Mucosa of descending colon (tissue), 3 donors: ENCODE measurements at places on chromosomes 2 and 18. TPM values are rescaled to one million over a fixed set of nuclear protein-coding genes. Genes with fewer than 3 reads are reported as not detected.

GRCh38 chr2:100813527-100813926, 6.4 kb upstream of the NPAS2 start:
- DNase-seq = no peak

The SPAG16 gene
- total RNA-seq = 18.5 TPM

The SLC4A5 gene
- total RNA-seq = 3.1 TPM

The HOXD1 gene
- 5.9 TPM for total RNA-seq

The TCF23 gene
- not detected for total RNA-seq

GRCh38 chr18:3578621-3579020, 128.6 kb downstream of the TGIF1 start:
- no peak for DNase-seq

- no peak for DNase-seq
Observed at GRCh38 chr2:236529606-236530005, 40.0 kb upstream of the ACKR3 start.

DNA sequence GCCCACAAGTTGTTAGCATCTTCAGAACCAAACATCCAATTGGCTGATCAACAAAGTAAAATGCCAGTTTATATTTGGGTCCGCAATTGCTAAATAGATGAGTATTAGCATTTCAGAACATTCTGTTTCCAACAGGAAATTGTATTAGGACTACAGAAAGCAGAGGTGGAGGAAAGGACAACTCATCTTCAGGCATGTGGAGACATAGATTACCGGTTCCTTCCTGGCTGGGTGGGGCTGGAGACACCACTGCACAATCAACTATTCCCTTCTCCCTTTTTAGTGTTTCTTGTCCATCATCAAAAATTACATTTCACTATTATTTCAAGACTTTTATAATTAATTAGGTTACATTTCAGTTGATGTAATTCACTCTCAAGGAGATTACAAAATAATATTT, 83.8 kb downstream of the ADAM23 start:
- no peak for DNase-seq

The CTAGE1 gene
- total RNA-seq = not detected

- DNase-seq = no peak
Observed at GRCh38 chr2:157061799-157062198, 195.7 kb upstream of the GALNT5 start.

DNA sequence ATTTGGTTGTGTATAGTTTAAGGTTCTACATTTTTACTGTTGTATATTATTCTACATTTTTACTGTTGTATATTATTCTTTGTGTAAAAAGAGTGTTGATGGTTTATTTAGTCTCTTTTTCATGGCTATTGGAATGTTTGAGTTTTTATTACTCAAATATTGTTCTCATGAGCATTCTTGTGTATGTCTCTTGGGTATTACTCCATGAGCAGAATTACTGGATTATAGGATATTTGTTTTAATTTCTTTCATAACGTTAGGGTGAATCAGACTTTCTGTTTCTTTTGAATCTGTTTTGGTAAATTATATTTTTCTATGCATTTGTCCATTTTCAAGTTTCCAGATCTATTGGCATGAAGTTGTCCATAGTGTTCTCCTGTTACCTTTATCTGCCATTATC, 111.6 kb downstream of the DYNAP start:
- no peak for DNase-seq

DNA sequence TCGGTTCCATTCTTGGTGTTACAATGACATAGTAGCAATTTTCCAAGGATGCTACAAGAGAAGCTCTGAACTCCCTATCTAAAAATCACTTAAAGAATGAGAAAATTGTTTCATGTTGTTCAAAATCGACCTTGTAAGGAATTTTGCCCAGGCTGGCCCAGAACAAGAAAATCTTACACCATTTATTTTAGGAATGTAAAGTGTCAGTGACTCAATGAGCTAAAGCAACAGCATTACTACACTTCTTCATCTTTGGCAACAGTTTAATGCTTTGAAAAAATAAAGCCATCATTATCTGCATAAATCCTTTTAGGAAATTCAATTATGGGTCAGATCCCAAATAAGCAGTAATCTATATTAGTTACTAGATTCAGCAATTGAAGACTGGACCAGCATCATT, 38.6 kb downstream of the SLC25A12 start:
- DNase-seq = no peak

GRCh38 chr2:181657379-181657778, 474 bp upstream of the CERKL start:
- DNase-seq = no peak

The LYPD1 gene
- 1.8 TPM for total RNA-seq

DNA sequence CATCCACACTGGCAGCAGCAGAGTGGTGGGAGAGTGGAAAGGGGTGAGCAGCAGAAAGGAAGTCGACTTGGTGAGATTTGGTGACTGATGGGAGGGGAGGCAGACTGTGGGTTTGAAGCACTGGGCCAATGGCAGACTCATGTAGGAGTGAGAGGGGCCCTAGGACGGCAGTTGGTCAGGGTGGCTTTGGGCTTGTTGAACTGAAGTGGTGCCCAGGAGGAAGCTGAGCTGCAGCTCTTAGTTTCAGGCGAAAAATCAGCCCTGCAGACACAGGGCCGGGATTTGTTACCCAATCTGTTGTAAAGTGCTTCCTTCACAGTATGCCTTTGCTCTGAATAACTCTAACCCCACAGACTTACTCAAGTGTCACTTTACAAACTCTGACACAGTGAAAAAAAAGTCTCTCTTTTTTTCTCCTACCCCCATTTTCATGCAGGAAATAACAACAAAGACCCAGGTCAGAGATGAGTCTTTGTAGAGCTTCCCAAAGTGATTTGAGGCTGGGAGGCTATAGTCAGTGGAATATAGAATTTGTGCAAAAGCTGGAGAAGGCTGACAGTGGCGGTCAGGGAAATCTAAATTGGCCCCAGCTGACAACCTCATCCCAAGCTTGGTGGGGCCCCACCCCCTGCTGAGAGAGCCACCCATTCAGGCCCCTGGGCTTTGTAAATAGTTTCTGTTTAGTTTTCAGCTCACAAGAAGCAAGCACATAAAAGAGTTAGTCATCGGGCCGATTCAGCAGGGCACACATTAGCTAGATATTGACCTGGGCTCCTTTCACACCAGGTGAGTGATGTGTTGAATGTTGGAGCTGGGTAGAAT, 226.9 kb downstream of the VAPA start:
- DNase-seq = peak; percentile 61

GRCh38 chr2:24012521-24013188, 2.8 kb downstream of the MFSD2B start:
- DNase-seq = no peak

GRCh38 chr2:112814278-112814677, 22.3 kb downstream of the IL1B start:
- no peak for DNase-seq

DNA sequence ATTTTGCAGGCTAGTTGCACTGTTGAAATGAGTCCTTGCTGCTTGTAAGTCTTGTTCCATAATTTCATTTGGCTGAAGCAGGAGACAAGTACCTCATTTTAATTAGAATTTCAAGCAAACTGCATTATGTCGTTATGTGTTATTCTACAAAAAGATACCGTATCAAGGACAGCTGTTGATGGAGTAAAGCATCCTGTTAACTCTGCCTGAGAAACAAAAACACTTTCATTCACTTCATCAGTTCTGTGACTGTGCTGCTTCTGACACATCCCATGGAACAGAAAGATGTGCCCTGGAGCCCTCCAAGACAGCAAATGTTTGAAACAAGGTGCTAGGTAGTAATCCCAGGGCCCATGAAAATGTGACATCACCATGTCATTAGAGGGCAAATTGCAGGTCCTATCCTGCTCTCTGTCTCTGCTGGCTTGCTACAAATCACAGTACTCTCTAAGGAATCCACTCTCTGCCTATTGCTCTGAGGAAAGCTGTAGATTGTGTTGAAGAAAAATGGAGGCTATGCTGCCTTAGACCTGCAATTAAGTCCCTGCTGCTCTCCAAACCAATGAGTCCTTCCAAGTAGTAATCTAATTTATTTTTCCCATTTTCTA, 209.7 kb upstream of the PARD3B start:
- DNase-seq = no peak

GRCh38 chr2:228594012-228594411, 412.5 kb upstream of the SPHKAP start:
- DNase-seq = no peak

DNA sequence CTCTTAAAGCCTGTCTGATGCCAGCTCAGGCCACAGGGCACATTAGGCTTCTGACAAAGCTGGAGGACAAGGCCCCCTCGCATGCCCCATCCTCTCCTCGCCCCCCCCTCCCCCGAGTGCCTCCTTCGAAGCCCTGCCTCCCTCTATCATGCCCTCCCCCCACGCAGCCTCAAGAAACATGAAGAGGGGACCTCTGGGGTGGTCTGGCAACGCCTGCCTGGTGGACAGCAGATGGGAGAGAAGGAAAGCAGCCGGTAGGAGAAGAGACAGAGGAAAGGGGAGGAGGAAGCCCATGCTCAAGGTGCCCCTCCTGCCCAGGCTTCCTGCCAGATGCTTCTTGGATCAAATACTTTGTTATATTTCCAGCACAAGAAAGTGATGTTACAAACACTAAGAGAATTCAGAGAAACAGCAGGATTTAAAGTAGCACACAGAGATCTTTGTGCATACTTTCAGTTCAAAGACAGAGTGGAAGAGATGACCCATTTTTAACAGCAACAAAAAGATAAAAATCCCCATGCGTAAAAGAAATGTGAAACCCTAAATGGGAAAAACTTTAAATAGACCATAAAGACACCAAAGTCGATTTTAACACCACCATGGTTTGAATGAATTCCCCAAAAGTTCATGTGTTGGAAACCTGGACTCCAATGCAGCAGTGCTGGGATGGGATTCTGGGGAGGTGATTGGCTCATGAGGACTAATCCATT, 19.0 kb downstream of the BOK start:
- DNase-seq = peak; percentile 31

The RESP18 gene
- not detected for total RNA-seq

DNA sequence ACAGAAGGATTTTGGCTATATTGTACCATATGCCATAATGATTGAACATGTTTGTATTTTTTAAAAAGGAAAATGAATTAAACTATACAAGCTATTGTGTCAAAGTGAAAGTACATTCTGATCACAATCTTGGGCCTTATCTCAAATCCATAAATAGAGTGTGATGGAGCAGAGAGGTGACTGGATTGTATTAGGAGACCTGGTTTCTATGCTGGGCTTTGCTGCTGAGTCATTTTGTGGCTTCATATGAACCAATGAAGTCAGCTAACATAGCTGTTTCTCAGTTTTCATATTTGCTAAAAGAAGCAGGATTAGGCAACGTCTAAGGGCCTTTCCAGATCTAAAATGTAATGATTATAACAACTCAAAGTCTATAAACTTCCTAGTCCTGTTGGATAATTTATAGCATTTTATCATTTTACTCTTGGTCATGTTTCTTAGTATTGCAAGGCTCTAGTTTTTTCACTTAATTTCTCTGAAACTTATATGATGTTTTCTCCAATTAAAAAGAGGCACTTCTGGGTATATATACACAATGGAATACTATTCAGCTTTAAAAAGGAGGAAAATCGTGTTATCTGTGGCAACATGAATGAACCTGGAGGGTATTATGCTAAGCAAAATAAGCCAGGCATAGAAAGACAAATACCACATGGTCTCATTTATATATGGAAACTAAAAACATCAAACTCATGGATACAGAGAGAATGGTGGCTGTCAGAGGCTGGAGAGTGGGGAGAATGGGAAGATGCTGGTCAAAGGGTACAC, 112.3 kb downstream of the MEP1B start:
- DNase-seq = no peak

DNA sequence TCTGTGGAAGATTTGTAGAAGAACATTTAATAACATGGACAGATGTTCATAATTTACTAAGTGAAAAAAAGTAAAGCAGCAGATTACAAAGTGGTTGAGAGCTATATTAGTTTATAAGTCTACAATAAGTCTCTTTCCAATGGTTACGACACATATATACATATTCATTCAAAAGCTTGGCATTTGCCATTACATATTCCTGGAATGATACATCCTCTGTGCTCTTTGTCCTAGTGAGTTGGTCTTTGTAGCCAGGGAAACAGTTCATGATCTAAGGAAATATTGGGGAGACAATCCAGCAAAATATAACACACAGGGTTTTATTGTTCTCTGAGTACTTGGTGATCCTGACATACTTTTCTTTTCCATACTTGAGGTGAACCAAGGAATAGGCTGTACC, 32.5 kb upstream of the SOS1 start:
- DNase-seq = no peak

GRCh38 chr2:3659447-3660432, 1.7 kb downstream of the ALLC start:
- DNase-seq = peak; percentile 15

GRCh38 chr2:230842473-230842872, 22.3 kb upstream of the ITM2C start:
- DNase-seq = no peak

- DNase-seq = no peak
Observed at GRCh38 chr18:6004119-6004518, 108.8 kb upstream of the TMEM200C start.

DNA sequence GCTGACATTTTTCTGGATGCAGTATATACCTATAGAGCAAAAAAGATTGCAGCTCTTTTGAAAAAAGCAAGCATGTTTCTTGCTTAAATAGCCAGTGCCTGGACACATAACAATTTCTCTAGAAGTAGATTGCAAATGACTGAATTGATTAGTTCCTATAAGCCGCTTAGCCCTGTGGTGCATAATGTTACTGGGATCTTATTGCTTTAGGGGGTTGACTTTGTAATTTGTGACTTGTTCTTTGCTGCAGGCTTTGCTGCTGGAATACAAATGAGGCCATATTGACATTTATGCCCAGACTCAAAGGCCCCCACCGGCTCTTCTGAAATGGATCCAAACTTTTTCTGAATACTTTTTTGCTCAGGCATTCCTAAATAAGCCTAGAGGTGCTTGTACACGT, 182.6 kb downstream of the SH3BP4 start:
- DNase-seq = no peak

GRCh38 chr2:114580691-114581090, 138.2 kb downstream of the DPP10 start:
- DNase-seq = no peak

DNA sequence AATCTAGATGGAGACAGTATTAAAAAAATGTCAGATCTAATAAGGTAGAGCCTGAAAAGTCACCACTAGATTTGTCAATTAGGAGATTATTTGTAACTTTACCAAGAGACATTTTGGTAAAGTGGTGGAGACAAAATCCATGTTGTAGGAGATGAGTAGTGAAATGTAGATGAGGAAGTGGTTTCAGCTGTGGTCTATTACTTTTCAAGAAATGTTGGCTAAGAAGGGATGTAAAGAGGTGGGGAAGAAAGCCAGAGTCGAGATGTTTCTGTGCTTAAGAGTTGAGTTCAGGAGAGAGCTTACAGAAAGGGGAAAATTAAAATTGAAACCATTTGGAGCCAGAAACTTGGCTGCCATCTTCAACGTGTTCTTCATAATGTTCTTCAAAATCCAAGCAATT, 22.2 kb downstream of the ACVR2A start:
- DNase-seq = no peak

DNA sequence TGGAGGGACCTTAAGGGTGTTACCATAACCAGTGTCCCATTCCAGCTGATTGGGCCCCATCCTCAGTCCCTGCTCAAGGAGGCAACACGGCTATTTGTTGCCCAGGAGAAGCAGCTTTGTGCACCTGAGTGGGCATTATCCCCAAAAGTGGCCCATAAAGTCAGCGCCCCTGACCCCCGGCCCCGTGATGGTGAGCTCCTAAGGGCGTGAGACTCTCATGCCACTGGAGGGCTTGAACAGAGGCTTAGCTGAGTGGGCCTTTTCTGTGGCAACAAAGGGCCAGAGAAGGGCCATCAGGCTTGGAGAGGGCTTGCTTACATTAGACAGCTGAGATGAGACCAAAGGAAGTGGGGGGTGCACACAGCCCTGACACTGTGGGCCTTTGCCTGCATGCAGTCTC, 99.2 kb upstream of the RAB6C start:
- no peak for DNase-seq

The FOXD4L1 gene
- 0.32 TPM for total RNA-seq

The RSAD2 gene
- 12.0 TPM for total RNA-seq
